A549 (cell line): ENCODE measurements at places on chromosomes 2 and 18. TPM values are rescaled to one million over a fixed set of nuclear protein-coding genes. Genes with fewer than 3 reads are reported as not detected.

DNA sequence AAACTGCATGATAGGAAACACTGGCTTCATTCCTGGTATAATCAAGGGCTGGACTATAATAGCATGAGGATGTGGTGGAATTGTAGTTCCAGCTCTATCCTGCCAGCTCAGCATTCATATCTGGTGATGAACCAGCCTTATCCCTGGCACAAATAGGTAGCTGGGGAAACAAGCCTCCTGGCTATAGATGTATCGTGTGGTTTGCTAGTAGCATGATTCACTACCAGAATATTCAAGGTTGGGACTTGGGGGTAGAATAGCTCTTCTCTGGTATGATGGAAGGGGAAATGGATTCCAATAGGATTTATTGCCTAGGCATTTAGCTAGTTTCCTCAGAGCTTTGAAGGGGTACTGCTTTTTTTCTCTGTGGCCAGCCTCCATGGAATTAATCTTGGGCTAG is 532.8 kb downstream of the FBXO15 start:
- peak; percentile 9 for DNase-seq

Gene MGAT4A
- polyA plus RNA-seq, result 0.61 to 0.77 TPM (median 0.75 TPM) in 3 replicates

DNA sequence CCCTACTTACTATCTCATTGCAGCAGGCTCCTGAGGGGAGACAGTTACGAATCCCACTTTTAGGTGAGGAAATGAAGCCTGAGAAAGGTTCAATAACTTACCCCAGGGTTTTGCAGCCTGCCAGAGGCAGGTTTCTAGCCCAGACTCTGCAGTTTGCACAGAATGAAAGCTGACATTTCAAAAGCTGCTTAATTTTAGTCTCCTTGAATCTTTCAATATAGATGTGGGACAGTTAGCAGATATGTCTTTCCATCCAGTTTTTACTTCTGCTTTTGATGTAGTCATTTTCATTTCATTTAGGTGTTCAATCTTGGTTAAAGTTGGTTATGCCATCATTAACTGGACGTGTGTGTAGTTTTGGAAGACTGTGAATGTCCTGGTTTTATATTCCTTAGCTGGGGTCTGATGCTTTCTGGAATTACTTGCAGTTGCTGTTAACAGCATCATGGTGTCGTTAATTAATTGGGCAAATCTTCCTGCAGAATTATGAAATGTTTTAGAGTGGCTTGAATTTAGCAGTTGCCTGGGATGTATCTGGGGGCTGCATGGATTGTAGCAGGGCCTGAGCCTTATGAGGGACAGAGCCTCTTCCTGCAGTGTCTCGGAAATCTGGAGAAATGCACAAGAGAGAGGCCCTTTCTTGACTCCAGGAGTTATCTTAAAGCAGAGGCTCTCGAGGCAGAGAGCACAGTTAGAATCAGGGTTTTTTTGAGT is 100.8 kb downstream of the ZNF532 start:
- DNase-seq, result no peak

Gene PROC
- 6.4 to 7.9 TPM (median 7.7 TPM) in 3 replicates for polyA plus RNA-seq

DNA sequence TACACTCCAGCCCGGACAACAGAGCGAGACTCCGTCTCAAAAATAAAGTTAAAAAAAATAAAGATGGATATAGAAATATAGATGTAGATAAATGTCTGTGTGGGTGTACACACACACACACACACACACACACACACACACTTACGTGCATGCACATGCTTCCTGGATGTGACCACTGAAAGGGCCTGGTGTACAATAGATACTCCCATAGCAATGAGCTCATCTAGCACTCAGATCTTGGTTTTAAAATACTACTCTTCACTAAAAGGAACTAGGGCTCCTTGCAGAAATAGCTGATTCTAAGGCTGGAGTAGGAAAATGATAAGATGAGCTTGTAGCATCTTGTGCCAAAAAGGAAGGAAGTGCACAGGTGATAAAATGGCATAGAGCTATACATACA is 39.1 kb downstream of the ROCK2 start:
- no peak for DNase-seq

DNA sequence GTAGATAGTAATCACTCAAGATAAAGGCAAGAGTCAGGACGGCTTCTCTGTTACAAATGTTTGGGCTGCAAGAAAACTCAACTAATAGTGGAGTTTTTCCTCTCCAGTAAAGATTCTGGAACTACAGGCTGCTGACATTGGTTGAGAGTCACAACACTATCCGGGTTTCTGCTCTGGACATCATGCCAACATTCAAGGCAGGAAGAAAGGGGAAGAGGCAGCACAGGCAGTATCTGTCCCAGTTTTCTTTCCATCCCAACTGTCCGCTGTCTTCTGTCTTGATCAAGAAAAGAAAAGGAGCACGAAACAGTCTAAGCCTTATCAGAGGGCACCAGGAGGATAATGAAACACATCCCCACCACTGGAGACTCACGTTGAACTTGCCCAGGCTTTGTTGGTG is 132.1 kb downstream of the MAIP1 start:
- DNase-seq, result no peak

- DNase-seq, result no peak
Observed at GRCh38 chr2:1153920-1154319, 203.3 kb downstream of the SNTG2 start.

DNA sequence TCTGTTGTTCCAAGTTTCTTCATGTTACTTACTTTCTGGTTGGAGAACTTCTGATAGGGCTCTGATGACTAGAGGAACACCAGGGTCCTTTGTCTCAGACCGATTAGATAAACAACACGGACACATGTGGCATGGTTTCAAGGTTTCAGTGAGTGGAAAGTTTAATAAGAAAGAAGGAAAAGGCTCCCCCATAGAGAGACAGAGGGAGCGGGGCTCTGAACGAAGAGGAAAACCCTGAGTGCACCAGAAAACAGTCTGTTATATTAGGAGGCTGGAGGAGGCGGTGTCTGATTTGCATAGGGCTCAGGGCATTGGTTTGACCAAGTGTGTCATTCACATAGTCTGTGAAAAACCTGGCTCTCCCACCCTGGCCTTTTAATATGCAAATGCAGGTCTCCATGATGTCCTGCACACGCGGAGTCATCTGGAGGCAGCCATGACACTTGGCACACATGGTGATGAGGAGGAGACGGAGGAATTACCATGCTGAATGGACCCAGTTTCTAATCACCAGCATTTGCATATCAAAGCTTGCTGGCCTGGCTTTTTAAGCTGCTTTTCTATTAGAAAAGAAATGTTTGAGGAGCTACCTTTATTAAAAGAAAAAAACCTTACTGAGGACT is 94.2 kb downstream of the PTPN4 start:
- no peak for DNase-seq

DNA sequence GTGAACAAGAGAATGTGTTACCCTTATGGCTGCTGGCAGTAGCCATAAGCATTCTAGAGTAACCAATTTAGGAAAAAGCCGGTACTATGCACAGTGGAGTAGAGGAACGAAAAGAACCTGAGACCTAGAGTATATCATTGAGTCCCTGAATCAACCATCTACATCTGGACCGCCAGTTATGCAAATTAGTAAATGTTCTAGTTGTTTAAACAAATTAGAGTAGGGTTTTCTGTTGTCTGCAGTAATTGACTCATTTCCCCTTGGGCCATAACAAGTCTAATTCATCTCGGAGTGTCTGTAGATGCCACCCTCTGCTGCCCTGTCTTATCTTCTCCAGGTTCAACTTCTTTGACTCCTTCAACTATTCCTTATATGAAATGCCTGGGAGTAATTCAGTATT is 60.1 kb upstream of the CAPN13 start:
- no peak for DNase-seq

- DNase-seq, result no peak
Observed at GRCh38 chr2:794554-795241, 117.5 kb upstream of the TMEM18 start.

DNA sequence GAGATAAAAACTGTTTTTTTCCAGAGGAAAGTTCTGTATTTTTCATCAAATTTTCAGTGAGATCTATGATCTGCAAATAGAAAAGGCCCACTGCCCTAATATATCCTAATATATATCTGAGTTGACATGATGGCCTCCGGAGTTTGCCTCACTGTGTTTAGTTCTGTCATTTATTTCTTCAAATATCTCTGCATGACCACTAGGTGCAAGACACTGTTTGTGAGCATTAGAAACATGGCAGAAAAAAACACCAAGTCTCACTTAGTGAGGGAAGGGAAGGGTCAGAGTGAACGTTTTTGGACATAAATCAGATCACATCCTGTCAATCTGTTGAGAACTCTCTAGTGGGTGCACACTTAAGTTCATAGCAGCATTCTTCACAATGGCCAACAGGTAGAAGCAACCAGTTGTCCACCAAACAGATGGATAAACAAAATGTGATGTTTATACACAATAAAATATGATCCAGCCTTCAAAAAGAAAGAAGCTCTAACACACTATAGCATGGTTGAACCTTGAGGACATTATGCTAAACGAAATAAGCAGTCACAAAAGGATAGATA is 53.4 kb downstream of the SPIRE1 start:
- DNase-seq, result no peak

Gene MSTN
- 0.03 to 0.06 TPM (median 0.05 TPM) in 3 replicates for polyA plus RNA-seq

DNA sequence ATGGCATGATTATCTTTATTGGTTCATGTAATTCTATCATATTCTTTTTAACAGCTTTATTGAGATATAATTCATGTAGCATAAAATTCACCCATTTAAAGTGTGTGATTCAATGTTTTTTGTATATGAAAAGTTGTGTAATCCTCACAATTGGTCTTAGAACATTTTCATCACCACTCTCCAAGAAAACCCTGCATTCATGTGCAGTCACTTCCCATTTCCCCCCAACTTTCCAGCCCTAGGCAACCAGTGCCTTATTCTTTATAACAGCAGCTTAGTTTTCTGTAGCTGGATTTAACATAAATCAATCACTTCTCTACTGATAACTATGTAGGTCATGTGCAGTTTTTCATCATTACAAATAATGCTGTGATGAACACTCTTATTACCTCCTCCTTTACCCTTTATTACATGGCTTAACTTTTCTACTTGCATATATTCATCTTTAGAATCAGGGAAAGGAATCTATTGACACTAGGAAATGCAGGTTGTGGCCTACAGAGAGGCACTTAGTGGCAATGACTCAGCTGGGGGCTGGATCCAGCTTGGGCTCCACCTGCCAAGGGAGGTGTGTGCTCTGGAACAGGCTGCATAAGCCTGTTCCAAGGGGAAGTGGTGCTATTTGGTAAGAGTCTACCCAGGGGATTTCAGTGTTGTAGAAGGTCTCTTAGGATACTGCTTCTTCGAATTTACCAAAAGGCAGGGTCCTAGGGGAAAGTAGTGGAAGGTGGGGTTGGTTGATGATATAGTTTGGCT is 89.1 kb downstream of the ETAA1 start:
- DNase-seq, result no peak

Gene ITPRID2
- 40.3 to 44.0 TPM (median 43.3 TPM) in 3 replicates for polyA plus RNA-seq

DNA sequence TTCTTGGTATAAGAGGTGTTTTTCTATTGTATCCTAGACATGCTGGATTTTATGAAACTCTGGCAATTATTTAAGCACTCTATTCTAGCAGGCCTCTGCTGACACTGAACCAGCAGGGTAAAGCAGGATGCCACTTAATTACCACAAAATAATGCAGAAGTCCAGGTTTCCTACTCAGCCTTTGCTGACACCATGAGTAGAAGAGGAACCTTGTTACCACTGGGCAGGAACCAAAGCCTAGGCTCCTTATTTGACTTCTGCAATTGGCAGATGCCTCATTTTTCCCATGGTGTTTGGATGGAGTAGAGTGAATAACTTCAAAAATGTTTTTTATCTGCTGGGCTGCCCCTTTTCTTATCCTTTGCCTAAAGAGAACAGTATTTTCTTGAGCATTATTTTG is 60.8 kb downstream of the THNSL2 start:
- DNase-seq, result no peak

GRCh38 chr2:43065871-43066270 is 160.5 kb downstream of the ZFP36L2 start:
- DNase-seq, result no peak

DNA sequence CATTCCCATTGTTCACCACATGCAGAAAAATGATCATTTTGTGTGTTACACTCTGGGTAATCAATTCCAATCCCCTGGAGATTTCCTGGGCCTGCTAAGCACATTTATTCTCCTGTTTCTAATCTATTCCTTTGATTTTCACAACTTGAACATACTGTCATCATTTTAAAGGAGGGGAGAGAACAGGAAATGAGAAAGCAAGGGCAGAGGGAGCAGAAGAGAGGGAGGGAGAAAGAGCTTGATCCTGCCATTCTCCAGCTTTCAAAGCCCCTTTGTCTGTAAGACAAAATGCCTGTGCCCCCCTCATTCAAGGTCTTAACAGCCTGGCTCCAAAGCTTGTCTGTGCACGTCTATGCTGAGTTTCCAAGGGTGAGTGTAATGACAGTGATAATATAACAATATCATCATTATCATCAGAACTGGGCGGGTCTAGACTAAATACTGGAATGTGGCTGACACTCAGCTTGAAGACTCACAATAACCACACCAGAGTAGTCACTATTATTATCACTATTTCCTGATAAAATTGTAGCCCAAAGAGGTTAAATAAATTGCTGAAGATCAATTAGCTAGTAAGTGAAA is 164.4 kb upstream of the KLHL29 start:
- no peak for DNase-seq

Gene NTSR2
- not detected in 3 replicates for polyA plus RNA-seq

DNA sequence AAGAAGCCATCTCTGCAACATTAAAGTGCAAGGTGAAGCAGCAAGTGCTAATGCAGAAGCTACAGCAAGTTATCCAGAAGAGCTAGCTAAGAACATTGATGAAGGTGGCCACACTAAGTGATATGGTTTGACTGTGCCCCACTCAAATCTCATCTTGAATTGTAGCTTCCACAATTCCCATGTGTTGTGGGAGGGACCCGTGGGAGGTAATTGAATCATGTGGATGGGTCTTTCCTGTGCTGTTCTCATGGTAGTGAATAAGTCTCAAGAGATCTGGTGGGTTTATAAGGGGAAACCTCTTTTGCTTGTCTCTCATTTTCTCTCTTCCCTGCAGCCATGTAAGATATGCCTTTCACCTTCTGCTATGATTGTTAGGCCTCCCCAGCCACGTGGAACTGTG is 11.4 kb downstream of the RDH14 start:
- no peak for DNase-seq

GRCh38 chr2:162581959-162582798 is 238.2 kb downstream of the GCA start:
- DNase-seq, result peak; percentile 12

Gene SPP2
- polyA plus RNA-seq, result not detected in 3 replicates

DNA sequence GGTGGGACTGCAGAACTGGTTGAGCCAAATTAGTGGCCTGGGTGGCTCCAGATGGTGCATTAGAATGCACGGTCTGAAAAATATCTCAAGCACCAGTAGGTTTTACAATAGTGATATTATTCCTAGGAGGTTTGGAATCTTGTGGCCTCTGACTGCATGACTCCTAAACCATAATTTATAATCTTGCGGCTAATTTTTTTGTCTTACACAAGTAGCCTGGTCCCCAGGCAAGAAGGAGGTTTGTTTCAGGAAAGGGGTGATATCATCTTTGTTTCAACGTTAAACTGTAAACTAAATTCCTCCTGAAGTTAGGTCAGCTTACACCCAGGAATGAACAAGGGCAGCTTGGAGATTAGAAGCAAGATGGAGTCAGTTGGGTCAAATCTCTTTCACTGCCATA is 98.9 kb upstream of the ARL4C start:
- no peak for DNase-seq

DNA sequence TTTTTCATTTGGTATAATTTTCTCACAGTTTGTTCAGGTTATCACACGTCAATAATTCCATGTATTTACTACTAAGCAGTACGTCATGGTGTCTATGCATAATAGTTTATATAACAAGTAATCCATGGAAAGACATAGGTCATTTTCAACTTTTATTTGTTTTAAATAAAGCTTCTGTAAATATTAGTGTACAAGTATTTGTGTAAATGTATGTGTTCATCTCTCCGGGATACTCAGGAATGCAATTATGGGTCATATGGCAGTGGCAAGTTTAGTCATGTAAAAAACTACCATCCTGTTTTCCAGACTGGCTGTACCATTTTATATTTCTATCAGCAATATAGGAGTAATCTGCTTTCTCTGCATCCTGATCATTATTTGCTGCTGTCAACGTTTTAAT is 231.1 kb upstream of the ZNF804A start:
- DNase-seq, result no peak
